ENCODE measurements at places on chromosomes 7 and 10.
A peak's percentile ranks its signal among the peaks of the same experiment; 100 is the strongest.

DNA sequence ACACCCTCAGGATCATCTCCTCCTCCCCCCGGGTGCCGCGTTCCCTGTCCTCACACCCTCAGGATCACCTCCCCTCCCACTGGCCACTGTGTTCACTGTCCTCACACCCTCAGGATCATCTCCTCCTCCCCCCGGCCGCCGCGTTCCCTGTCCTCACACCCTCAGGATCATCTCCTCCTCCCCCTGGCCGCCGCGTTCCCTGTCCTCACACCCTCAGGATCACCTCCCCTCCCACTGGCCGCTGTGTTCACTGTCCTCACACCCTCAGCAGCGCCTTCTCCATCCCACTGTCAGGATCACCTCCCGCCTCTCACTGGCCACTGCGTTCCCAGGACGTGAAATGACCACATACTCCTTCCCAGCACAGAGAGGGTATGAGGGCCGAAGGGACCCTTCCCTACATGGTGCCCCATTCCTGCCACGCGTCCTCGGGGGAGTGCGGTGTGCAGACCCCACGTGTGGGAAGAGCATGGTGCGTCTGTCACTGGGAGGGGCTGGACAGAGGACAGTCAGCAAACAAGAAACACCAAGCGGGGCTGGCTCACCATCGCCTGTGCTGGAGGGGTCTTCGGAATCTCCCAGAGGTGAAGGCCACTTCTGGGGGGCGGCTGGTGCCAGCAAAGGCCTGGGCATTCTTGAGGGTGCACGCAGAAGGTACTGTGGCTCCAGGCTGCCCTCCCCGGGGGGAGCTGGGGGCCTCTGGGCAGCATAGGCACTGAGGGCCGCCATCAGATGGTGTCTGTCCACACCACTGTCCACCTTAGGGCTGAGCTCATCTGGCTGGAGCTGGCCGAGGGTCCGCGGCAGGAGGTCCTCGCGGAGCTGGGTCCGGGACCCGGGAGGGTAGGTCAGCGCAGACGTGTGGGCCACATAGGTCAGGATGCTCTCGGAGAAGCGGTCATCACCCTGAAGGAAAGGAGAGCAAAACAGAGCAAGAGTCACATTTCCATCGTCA lies 421.0 kb downstream of the PTPRN2 start:
- no peak for DNase-seq

GRCh38 chr7:20786421-20786778 lies 286 bp downstream of the SP8 start:
- no peak for DNase-seq

- DNase-seq: no peak
Measured at GRCh38 chr10:82564353-82565196, 689.6 kb downstream of the NRG3 start.

DNA sequence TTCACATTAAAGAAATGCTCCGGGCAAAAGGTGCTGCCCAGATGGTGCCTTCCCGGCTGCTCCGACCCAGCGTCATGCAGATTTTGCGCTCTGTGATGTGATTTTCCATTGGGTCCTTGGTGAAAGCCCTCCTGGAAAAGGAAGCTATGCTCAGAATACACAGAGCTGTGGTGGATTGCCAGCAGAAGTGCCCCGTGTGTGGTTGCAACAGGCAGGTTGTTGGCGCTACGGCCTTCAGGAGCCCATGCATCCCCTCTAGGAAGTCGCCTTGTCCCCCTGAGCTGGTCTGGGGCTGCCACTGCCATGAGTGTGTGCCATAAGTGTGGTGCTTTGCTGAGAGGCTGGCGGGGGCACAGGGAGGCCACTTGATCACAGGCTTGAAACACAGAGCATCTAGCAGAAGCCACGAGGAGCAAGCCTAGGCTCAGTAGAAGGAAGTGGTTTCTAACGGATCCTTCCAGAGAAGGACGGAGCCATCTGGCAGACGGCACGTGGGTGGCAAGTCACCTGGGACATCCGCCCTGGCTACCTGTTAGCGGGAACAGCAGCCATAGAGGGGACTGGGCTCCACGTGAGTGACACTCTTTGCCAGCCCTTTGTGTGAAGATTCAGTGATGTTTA lies 210.9 kb downstream of the CUX1 start:
- no peak for DNase-seq

GRCh38 chr7:107453388-107453787 lies 16.5 kb upstream of the GPR22 start:
- no peak for DNase-seq

DNA sequence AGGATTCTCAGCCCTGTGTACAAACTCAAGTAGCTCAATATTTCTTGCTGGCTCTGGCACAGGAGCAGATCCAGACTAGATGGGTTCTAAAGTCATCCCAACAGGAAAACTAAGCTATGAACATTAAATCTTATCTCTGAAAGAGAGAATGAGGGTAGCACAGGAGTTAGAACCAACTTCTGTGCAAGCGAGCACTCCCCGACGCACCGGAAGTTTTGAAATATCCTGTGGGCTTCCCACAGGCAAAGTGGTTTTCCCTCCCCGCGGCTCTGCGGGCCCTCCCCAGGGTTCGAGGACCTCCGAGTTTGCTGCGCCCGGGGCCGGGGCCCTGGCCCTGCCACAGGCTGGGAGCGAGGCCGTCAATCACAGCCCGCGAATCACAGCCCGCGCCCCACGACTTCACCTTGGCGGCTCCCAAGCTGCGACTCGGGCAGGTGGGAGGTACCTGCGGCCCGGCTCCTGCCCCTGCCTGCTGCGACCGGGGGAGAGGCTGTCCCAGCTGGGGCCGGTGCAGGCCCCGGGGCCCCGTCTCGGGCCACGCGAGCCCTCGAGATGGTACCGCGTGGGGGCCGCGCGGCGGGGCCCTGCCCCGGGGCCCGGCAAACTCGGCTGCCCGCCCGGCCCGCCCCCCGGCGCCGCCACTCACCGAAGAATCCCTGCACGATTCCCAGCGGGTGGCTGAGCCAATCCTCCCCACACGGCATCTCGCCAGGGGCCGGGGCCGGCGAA lies 598 bp downstream of the MCMBP start:
- peak; percentile 33 for DNase-seq

DNA sequence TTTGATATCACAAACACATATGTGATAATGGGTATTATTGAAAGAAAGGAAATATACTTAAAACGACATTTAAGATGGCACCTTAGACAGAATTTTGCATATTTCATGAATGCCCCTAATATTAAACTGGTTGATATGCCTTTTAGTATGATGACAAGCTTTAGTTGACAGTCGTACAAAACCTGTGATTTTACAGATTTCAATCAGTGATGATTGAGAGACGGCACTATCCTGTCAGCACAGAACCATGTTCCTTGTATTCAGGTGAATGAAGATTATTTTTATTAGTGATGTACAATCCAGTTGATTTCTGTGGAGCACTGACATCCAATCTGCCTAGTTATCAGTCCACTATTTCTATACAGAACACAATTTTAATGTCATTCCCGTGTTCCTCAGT lies 333.0 kb downstream of the CNTNAP2 start:
- DNase-seq: no peak

- DNase-seq: no peak
Measured at GRCh38 chr7:95433952-95434556, 774 bp downstream of the PON2 start.

- no peak for DNase-seq
Measured at GRCh38 chr7:70353330-70353945, 755.2 kb downstream of the AUTS2 start.

- no peak for DNase-seq
Measured at GRCh38 chr10:100747456-100748230, 2.3 kb downstream of the PAX2 start.

GRCh38 chr10:80771285-80771684 lies 233.6 kb downstream of the SH2D4B start:
- DNase-seq: no peak

DNA sequence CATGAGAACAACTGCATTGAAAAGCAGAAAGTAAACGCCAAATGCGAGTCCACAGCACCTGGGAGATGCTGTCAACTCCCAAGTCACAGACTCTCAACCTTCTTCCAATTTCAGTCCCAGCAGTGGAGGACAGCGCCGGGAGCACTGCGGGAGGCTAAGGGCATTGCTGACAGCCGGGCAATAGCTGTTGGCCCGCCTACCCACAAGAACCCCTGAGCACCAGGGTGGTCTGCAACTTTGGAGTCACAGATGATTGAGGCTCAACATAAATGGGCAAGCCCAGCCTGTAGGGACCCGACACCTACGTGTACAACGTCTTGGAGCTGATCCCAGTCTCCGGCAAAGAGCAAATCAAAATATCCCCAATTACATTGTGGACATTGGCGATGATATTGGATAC lies 262.9 kb downstream of the TCERG1L start:
- DNase-seq: no peak
